ENCODE measurements at places on chromosomes 5 and 9.
A peak's percentile ranks its signal among the peaks of the same experiment; 100 is the strongest.

DNA sequence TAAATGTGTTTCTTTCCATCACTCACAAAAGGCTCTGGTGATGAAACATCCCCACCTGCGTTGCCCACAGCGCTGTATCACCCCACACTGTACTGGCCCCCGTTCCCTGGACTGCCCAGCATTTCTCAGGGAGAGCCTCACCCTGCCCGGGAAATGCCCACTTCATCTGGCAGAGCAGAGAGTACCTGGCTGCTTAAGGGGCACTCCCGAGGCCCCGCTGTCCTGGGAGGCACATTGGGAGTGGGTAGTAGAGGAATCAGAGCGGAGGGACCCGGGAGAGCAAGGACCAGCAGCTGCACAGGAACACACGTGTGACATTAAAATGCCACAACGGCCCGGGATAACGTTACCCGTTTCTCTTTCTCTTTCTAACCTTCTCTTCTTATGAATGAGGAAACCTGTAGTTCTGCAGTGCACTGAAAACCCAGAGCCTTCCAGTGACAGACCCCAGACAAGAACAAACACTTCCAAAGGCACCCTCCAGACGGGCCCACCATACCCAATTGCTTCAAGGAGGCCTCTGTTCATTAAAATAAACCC, 110.0 kb downstream of the ROR2 start:
- DNase-seq, result no peak

GRCh38 chr5:133668458-133668857, 56.1 kb upstream of the FSTL4 start:
- DNase-seq, result no peak

DNA sequence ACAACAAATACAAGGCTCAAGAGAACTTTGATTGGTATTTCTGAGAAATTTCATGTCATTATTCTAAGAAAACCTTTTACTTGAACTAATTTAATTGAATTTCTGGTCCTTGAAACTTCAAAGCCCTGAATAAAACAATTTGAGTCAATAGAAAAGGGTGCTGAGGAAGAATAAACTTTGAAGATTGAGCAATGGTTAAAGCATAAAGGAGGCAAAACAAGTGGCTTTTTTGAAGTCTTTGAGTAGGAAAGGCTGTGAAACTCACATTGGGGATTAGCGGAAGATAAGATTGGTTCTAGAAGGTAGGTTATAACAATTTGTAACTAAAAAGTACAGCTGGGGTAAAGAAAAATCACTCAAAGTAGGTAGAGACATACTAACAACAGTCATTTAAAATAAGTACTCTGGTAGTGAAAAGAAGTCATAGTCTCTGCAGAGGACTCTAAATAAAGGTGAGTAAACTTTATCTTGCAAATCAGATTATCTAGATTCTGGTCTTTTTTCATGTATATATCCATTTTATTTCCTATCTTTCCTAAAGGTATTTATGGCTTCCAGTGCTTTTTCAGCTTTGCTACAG, 6.4 kb upstream of the PLPP1 start:
- peak; percentile 17 for DNase-seq

DNA sequence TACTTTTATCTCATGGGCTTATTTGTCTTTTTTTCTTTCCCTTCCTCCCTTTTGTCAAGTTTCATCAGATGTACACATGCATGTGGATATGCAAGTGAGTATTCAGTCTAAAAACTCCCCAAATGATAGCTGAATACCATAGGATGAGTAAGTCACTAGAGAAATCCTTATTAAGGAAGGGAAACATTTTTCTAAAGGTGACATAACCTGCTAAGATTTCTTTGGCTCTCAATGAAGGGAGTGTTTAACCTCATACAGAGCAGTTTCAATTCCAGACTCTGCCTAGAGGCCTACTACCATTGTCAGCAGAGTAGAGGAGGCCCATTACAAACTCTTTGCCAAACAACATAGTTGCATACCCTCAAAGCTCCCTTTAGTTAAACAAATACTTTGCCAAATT, 192.4 kb downstream of the ARHGEF28 start:
- DNase-seq, result no peak

GRCh38 chr5:14223372-14223771, 80.2 kb downstream of the TRIO start:
- no peak for DNase-seq

DNA sequence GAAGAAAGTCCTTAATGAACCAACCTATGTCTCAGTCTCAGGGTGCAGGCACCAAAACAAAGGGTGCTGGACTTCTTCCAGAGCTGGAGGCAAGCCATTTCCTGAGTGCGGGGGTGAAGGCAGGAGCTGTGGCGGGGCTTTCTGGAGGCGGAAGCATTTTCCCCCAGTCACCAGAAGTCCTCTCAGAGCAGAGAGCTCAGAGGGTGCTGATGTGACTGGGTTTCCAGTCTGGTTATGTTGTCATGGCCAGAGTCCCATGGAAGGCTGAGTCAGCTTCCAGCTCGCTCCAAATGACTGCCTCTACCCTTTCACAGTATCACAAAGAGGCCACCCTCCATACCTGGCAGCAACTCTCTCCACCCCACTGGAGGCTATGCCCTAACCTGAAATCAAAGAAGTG, 86.0 kb downstream of the TRPC7 start:
- DNase-seq, result no peak

Measured in CD4-positive, alpha-beta T cell treated with Interleukin-21 for 1 hour (primary cell).